Esophagus muscularis mucosa (tissue), 4 donors: ENCODE measurements at places on chromosomes 12 and 14. TPM values are rescaled to one million over a fixed set of nuclear protein-coding genes. Genes with fewer than 3 reads are reported as not detected.

The AP5M1 gene
- total RNA-seq, result 24.8 TPM

The LBHD2 gene
- total RNA-seq, result not detected

The HSP90AA1 gene
- total RNA-seq, result 256 TPM

The OTOGL gene
- total RNA-seq, result 0.83 TPM

The DBX2 gene
- not detected for total RNA-seq

The PSMC6 gene
- 70.6 TPM for total RNA-seq

The HOXC9 gene
- not detected for total RNA-seq

The MORN3 gene
- total RNA-seq, result 0.13 TPM

The PRPF39 gene
- 16.9 TPM for total RNA-seq

DNA sequence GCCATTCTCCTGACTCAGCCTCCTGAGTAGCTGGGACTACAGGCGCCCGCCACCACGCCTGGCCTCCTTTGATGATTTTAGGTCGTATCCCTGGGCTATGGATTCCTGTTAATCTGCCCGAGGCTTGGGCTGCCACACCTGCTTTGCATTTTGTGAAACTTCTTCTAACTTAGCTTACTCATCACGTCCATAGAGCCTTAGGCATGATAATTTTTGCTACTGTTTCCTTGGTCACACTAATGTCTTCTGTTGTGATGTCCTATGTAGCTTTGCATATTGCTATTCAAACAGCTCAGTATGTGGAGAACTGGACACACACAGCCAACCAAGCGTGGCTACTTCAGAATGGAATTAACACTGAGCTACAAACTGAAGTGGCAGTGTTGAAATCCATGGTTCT lies 47.5 kb upstream of the DDX11 start:
- DNase-seq, result no peak

- no peak for DNase-seq
These were observed 89.3 kb upstream of the TTC7B start for GRCh38 chr14:90905531-90905930.

DNA sequence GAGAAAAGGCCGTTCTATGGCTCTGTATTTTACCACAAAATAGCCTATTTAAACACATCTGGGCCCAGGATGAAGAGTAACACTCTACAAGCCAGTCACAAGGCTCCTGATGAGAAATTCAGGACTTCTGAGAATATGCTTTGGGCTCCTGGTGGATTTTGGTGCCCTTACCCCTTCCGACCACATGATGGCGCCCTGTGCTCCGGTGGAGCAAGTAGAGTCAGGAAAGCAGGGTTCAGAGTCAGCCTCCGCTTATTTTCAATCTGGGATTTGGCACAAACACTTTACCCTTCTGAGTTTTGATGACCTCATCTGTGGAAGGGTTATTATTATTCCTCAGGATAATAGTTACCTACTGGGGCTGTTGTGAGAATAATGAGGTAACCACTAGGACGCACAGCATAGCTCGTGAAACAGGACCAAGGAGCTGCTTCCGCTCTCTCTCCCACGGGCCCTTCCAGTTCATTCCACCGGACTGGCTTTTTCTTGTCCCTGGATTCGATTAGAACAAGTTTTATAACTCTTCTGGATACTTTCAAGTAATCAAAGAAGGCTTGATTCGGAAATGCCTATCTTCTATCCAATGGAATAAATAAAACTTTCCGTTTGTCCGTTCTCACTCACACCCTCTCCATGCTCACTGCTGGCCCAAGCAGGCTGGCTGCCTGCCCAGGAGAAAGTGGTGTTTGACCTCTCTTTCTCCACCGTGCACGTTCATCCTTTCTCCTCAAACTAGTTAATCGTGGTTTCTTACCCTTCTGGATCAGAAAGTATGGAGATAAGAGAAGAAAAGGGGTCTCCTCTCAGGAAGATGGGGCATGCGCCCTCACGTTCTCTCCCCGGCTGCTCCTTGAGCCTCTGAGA lies 104.6 kb downstream of the GALC start:
- DNase-seq, result no peak

DNA sequence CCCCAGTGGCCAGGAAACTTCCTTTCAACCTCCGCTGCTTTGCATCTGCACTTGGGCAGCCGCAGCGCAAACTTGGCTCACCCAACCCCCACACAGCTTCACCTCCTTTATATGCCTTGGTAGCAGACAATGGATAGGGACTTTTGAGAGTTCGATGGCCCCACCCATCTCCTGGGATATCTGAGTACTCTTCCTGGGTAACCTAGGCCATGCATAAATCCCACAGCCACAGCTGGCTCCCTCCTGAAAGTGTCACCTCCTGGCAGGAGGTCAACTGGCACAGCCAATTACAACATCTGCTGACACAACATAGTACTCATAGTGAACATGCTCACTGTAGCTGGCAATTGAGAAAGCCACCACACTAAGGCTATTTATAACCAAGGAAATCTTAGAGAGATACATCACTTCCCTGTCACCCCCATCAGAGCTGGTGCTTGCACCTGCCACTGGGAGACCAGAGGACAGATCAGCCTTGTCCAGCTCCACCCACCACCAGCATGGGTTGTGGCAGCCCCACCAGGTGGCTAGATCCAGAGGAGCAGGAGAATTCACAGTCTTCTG lies 410.0 kb downstream of the SYT1 start:
- no peak for DNase-seq

DNA sequence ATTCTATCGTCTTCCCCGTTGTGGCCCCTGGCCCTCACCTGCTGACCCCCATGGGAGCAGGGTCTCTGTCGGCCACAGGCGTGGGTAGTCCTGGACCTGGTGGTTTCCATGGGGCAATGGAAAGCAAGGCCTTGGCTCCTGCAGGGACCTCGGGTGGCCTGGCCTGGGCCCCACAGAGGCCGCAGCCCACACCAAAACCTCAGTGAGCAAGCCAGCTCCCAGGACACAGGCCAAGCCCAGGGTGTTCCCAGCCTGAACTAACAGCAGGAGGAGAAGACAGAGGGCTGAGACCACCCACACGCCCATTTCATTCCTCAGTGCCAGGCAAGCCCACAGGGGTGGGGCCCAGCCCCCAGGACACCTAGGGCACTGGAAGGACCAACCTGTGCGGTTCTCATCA lies 16.9 kb downstream of the ABCB9 start:
- DNase-seq, result no peak

GRCh38 chr12:8991371-8992345 lies 2.3 kb downstream of the KLRG1 start:
- no peak for DNase-seq

DNA sequence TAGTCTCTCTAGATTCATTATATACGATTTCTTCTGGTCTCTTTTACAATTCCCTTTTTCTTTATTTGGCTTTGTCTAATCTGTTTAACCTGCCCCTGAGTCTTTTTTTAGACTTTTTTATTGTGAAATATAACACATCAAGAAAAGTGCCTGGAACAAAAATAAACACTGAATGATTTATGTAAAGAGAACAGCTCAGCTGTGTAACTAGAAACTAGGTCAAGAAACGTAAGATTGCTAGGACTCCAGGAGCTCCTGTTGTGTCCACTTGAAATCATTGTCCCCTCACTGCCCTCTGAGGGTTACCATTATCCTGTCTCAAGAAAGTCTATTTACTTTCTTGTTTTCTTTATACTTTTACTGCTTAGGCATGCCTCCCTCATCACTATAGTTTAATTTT lies 23.1 kb downstream of the EXD2 start:
- no peak for DNase-seq

DNA sequence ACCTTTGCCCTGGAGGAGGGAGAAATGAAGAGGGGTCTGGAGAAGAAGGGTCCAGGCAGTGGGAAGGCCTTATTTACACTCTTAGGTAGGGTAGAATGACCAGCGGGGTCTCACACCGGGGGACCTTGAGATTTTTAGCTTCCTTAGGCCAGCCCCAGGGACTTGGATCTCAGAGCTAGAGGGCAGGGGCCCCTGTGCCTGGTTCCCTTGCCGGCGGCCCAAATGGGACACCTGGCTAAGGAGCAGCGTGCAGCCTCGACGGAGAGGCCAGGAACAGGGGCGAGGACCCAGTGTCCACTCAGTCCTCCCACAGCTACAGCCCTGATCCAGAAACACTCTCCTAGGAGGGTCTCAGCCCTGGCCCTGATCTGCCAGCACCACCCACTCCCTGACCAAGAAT lies 41.8 kb downstream of the DIO3 start:
- DNase-seq, result peak; percentile 29

- DNase-seq, result no peak
These were observed 1713.2 kb upstream of the FLRT2 start for GRCh38 chr14:83816761-83817160.

DNA sequence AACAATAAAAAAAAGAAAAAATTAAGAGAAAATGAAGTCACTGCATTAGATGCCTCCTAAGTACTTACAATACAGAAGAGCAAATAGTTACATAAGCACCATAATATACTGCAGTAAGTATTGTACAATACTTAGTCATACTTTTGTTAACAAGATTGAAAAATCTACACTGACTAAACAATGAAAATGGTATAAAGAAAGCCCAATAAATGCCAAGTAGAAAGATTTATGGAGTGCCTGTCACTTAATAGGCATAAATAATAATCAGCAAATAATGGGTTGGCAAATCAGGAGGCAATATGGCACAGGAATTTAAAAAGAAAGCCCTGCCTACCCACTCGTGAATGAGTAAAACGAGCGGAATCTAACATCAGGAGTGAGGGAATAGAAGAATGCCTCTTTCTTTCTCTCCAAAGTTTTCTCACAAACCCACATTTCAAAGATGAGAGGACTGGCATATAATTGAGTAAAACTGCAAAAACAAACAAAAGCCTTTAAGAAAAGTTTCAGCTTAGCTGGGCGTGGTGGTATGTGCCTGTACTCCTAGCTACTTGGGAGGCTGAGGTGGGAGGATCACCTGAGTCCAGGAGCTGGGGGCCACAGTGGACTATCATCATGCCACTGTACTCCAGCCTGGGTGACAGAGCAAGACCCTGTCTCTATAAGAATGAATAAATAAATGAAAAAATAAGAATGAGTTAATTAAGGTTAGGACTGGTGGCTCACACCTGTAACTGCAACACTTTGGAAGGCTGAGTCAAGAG lies 36.1 kb downstream of the CRY1 start:
- DNase-seq, result no peak

DNA sequence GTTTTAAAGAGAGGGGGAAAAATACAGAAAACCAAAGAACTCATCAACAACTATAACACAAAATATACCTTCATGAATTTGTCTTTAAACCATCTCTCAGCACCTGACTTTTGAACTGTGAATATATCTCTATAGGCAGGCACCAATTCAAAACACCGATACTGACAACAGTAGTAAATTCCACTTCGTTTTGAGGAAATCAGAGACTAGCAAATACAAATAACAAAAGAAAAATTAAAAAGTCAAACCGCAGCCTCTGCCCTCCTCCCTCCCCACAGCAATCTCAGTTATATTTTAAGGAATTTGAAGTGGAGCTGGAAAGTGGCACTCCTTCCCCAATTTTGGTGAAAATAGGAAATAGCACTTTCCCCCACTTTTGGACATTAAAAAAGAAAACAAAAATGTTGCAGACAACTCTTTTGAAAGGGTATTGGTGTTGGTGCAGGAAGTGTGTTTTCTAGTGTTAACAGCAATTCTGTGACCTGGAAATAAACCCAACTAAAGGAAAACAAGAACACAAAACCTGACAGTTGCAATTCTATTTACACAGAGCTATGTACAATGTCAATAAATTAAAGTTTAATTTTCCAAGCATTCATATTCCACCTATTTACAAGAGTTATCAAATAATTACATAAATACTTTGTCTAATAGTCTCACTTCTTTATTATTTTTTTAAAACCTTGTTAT lies 13.5 kb downstream of the TBX3 start:
- no peak for DNase-seq

- DNase-seq, result no peak
These were observed 16.5 kb downstream of the SPTLC2 start for GRCh38 chr14:77599889-77600288.

DNA sequence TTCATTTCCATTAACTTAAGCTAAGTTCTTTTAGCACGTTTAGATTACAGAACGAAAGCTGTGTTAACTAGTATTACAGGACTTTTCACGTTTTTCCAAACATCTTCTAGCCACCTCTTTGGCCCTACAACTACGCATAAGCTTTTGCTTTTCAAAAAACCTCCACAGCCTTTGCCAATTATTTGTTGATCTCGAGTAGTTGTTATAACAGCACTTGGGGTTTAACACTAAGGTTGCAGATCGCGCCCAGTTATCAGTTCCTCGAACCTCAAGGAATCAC lies 450 bp upstream of the RBM25 start:
- no peak for DNase-seq

GRCh38 chr12:48780381-48781025 lies 8.4 kb downstream of the ADCY6 start:
- no peak for DNase-seq

DNA sequence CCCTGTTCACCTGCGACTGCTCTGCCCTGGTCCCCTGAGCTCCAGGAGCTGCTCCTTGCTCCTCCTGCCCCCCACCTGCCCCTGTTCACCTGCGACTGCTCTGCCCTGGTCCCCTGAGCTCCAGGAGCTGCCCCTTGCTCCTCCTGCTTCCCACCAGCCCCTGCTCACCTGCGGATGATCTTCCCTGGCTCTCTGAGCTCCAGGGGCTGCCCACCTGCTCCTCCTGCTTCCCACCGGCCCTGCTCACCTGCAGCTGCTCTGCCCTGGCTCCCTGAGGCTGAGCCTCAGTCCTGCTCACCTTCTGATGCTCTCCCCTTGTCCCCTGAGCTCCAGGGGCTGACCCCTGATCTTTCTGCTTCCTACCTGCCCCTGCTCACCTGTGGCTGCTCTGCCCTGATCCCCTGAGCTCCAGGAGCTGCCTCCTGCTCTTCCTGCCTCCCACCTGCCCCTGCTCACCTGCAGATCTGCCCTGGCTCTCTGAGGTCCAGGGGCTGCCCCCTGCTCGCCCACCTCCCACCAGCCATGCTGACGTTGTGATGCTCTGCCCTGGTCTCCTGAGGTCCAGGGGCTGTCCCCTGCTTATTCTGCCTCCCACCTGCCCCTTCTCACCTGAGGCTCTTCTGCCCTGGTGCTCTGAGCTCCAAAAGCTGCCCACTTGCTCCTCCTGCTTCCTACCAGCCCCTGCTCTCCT lies 219.2 kb downstream of the TMEM121 start:
- DNase-seq, result no peak

DNA sequence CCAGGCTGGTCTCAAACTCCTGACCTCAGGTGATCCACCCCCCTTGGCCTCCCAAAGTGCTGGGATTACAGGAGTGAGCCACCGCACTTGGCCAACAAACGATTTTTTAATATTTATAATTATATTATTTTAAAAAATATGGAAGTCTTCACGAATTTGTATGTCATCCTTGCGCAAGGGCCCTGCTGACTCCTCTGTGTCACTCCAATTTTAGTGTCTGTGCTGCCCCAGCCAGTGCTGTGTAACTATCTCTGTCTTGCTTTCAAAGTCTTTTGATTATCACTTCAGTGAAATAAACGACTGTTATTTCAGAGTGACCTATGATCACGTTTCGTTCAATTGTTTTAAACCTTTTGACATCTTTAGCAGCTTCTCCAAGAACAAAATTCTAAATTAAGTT lies 13.1 kb upstream of the MMP17 start:
- no peak for DNase-seq

- no peak for DNase-seq
These were observed 168.7 kb upstream of the HIF1A start for GRCh38 chr14:61526405-61527312.
